Activated T-helper 1 cell treated with anti-CD3 and anti-CD28 coated beads, Interleukin-12 subunit alpha, Interleukin-12 subunit beta, Interleukin-2, Interleukin-4 antibody, amounts not matched to agents 30 ng/mL and 10 ng/mL and 1 ng/mL, durations not matched to agents 14 hours and 24 hours and 36 hours (primary cell): ENCODE measurements at places on chromosomes 7 and 10.

DNA sequence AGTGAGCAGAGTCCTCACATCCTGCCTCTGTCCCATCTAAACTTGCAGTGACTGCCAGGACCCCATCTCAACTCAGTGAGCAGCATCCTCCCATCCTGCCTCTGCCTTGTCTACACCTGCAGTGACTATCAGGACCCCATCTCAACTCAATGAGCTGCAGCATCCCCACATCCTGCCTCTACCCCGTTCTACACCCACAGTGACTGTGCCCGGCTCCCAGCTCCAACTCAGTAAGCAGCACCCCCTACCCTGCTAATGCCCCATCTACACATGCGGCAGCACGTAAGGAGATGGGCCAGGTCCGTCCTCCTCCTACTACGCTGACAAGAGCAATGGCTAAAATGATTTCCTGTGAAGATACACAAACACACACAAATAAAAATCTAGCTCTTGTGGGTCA lies 65.5 kb downstream of the TNS3 start:
- no peaks in the 10 kb centered on the region for H3K4me1 ChIP-seq
- DNase-seq, result no peak
- H3K4me3 ChIP-seq, result no peak overlapping the region
- H3K27ac ChIP-seq, result no peak overlapping the region
- H3K36me3 ChIP-seq, result no peaks in the 10 kb centered on the region

- H3K27me3 ChIP-seq, result peaks cover 35% of the 10 kb centered on the region
- peak overlapping the region; percentile 30 for H3K27ac ChIP-seq
- H3K4me1 ChIP-seq, result peaks cover 15% of the 10 kb centered on the region
Measured at GRCh38 chr10:97711640-97712572, 1.6 kb upstream of the MARVELD1 start.

DNA sequence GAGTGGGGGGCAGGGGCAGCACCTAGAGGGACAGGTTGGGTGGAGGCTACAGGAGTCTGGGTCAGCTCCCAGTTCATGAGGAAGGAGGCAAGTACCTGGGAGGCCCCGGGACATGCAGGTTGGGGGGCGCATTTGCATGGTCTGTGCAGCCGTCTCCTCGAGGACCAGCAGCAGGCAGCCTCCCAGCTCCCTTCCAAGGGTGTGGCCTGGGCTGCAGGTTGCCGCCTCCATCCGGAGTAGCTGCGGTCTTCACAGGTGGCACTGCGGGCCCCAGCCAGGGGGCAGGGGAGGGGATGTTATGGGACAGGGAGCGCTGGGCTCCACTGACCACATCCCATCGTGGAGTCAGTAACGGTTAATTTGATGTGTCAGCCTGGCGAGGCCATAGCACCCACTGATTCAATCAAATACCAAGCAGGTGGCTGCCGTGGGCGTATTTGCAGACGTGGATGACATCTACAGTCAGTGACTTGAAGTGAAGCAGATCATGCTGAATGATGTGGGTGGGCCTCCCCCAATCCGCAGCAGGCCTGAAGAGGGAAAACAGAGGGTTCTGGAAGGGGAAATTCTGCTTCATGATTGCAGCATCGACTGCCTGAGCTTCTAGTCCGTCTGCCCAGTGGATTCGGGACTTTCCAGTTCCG lies 81.6 kb downstream of the PRKAG2 start:
- H3K36me3 ChIP-seq, result no peaks in the 10 kb centered on the region
- peak overlapping the region; percentile 40 for H3K27ac ChIP-seq

DNA sequence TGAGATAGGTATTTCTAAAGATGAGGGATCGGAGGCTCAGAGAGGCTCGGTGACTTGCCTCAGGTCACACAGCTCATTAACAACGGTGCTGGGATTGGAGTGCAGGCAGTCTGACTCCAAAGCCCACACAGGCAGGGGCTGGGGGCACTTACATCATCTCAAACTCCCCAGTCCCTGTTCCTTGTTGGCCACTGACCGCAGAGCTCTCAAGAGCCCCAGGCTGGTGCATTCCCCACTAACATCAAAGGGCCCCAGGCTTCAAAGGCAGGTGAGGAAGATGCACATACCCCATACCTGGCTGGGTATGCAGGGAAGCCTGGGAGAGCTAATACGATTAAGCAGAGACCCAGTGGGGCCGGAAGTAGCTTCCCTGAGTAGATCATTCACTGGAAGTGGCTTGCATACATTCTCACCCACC lies 13.7 kb upstream of the NODAL start:
- DNase-seq, result no peak
- H3K4me1 ChIP-seq, result no peaks in the 10 kb centered on the region
- H3K27me3 ChIP-seq, result peaks cover 51% of the 10 kb centered on the region
- H3K4me3 ChIP-seq, result no peak overlapping the region
